ENCODE measurements at places on chromosomes 4 and X.

DNA sequence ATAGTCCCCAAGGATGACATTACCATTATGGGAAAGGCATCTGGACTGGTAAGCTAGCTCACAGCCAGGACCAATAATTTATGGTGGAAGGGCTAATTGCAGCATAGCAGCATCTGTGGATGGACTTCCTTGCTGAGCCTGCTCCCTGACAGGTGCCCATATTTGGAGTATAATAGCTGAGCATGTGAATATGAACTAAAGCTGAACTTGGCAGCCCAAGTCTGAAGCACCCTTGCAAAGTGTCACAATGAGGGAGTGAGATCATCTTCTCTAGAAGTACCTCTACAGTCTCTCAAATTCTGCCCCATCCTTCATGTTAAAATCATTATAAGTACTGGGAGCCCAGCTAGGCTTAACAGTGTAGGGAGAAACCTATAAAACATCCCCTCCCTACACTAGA, 128.2 kb upstream of the INPP4B start:
- DNase-seq = no peak

DNA sequence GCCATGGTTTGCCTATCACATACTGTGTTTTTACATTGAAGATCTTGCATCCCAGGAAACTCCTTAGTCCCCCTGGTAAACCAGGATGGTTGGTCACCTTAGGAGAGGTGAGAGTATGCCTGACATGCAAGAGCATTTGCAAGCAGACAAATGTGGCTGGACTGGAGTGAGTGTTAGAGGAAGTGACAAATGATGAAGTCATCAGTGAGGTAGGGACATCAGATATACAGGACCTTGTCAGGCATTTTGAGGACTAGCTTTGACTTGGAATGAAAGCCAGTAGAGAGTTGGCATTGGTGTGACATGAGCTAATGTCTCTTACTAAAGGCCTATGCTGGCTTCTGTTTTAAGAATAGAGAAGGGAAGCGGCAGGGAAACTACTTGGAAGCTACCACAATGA, 124.9 kb downstream of the FRMPD4 start:
- no peak for DNase-seq

DNA sequence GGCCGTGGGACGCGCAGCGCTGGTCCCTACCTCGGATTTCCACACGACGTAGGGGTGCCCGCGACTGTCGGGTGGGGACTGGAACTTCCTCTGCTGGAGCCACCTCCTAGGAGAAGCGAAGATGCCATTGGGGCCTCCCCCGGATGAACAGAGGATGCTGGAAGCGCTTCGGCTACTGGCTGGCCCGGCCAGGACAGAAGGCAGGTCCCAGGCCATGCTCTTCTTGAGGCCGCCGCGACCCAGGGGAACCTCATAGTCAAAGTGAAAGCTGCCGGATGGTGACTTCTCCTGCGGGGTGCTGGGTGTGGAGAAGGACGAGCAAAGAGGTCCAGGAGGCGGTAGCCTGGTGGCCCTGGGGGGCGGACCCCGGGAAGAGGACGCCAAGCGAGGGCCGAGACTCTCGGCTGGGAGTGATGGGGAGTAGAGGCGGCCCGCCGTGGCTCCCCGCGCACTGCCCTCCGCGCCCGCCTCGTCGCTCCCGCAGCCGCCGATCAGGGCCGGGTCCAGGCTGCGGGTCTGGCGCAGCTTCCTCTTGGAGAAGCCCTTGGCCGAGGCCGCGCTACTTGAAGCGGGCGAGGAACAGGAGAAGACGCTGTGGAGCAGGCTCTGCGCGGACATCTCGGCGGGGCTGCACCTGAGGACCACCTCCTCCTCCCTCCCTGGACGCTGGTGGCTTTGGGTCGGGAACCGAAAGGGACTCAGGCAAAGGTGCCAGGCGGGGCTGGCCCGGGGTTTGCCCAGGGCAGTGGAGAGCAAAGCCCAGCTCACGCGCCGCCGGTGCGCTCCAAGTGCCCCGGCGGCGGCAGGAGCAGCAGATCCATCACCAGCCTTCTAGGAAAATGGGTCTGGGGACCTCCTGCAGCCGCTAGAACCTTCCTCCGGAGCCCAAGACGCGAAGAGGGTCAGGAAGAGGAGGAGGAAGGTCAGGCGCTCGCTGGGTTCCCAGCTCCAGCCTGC, 1.2 kb downstream of the ARHGAP6 start:
- DNase-seq = no peak

- no peak for DNase-seq
Observed at GRCh38 chrX:21926527-21927278, 13.8 kb upstream of the SMS start.

- DNase-seq = peak; percentile 0
Observed at GRCh38 chrX:31658360-31658759, 586.5 kb upstream of the FTHL17 start.

- no peak for DNase-seq
Observed at GRCh38 chr4:61994036-61994435, 793.9 kb downstream of the ADGRL3 start.

DNA sequence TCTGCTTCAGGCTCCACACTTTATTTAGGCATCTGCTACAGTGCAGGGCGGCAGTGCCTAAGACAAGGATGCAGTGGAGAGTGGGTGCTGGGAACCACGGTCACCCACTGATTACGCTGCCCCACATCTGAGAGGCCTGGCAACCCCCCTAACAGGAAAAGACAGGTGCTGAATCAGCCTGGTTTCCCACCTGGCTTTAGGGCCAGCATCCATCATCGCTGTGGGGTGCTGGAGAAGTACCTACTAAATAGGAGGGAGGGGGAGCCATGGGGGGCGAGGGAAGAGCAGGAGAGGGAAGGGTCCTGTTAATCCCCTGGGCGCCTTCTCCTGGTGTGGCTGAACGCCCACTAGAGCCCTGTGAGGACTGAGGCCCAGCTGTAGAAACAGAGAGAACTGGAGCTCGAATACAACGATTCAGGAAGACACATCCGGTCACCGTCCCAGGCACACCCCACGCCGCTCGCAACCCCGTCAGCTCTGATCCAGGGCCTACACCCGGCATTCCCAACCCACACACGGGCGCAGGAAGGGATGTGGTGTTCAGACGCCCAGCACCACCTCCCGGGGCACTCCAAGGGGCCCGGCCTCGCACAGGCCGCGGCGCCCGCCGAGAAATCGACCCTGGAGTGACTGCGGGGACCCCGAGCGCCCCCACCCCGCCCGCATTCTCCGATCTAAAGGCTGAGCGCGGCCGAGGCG, 554 bp downstream of the DCTD start:
- no peak for DNase-seq

GRCh38 chr4:68905939-68906779, 45.4 kb downstream of the UGT2A3 start:
- no peak for DNase-seq

GRCh38 chr4:41366911-41367517, 110.3 kb downstream of the UCHL1 start:
- DNase-seq = no peak

All from NCI-H1105 (cell line).